ENCODE measurements at places on chromosomes 5 and 9.

GRCh38 chr5:94705427-94705826 lies 87.0 kb downstream of the SLF1 start:
- DNase-seq, result no peak
- no peak overlapping the region for H3K4me3 ChIP-seq
- no peak overlapping the region for H3K27ac ChIP-seq
- H3K4me1 ChIP-seq, result no peaks in the 10 kb centered on the region
- peaks cover 4% of the 10 kb centered on the region for H3K36me3 ChIP-seq

- no peaks in the 10 kb centered on the region for H3K27me3 ChIP-seq
- no peak overlapping the region for H3K27ac ChIP-seq
- H3K4me1 ChIP-seq, result no peaks in the 10 kb centered on the region
- no peak for DNase-seq
- no peak overlapping the region for H3K4me3 ChIP-seq
- no peaks in the 10 kb centered on the region for H3K36me3 ChIP-seq
Measured at GRCh38 chr9:104263942-104264341, 169.8 kb downstream of the SMC2 start.

- no peaks in the 10 kb centered on the region for H3K27me3 ChIP-seq
- no peak for DNase-seq
- H3K4me3 ChIP-seq, result no peak overlapping the region
- H3K27ac ChIP-seq, result peak overlapping the region; percentile 55
- H3K36me3 ChIP-seq, result no peaks in the 10 kb centered on the region
Measured at GRCh38 chr5:57452885-57453284, 29.7 kb downstream of the ACTBL2 start.

DNA sequence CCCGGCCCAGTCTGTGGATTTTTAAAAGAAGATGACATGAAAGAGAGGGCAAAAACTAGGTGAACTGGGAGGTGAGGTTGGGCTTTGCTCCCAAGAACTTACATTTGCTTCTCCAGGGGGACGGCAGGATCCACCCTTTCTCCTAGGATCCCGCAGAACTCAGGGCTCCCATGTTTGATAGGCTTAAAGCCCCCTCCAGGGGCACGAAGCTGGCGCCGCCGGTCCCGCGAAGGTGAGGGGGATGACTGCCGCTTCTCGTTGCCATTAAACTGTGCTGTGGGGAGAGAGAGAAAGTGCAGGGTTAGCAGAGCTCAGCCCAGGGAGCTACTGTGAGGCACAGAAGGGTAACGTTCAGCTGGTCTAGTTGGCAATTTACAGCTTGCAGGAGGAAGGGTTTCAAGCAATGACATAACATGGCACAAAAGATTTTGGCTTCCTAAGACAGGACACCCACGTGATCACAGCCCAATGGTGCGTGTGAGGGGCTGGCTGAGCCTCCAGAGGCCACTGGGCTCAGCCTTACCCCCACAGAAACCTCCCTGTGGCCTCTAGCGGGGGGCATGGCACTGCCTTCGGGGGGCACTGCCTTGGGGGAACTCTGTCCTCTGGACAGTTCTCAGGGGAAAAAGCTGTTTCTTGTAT lies 52.0 kb upstream of the SLC25A51 start:
- peak; percentile 48 for DNase-seq
- peaks cover 16% of the 10 kb centered on the region for H3K36me3 ChIP-seq
- peaks cover 6% of the 10 kb centered on the region for H3K4me1 ChIP-seq

- no peaks in the 10 kb centered on the region for H3K4me1 ChIP-seq
- H3K27me3 ChIP-seq, result no peaks in the 10 kb centered on the region
- H3K4me3 ChIP-seq, result no peak overlapping the region
- no peak overlapping the region for H3K27ac ChIP-seq
Measured at GRCh38 chr5:110288766-110289511, 437.5 kb downstream of the TMEM232 start.

DNA sequence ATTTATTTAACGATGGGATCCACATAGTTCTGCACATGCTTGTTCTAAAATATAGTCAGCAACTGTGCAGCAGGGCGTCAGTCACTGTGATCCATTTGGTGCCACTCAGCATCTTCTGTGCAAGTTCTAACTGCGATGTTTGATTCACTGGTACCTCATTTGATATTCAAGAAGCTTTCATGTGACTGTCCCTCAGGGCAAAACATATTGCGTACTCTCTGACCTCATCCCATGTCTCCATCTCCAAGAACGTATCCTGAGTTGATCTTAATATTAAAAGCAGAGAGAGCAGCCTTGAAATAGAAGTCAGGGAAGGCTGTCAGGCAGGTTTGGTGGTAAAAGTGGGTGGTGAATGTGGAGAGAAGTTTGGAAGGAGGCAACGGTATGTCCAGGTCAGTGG lies 116.5 kb upstream of the ATP10B start:
- H3K36me3 ChIP-seq, result no peaks in the 10 kb centered on the region
- no peak overlapping the region for H3K4me3 ChIP-seq
- no peak overlapping the region for H3K27ac ChIP-seq
- H3K4me1 ChIP-seq, result no peaks in the 10 kb centered on the region
- DNase-seq, result no peak

GRCh38 chr9:86535406-86535915 lies 181.3 kb upstream of the TUT7 start:
- no peaks in the 10 kb centered on the region for H3K36me3 ChIP-seq
- H3K27me3 ChIP-seq, result no peaks in the 10 kb centered on the region
- no peak for DNase-seq
- no peak overlapping the region for H3K4me3 ChIP-seq
- H3K27ac ChIP-seq, result no peak overlapping the region
- no peaks in the 10 kb centered on the region for H3K4me1 ChIP-seq

DNA sequence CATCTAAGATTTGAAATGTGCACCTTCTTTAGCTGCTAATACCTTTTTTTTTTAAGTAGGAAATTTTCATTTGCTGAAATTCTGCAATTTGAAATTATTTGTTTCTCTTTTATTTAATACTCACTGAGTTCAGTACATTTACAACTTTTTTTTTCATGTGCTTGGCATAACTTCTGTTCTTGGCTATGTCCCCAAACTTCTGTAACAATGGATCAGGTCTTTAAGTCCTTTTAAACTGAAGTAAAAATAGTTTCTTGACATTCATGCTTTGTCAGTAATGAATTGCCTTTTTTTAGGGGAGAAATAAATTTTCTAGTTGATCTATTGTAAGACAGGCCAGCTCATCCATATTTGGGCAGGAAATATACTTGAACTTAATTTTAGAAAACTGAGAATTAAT lies 41.5 kb downstream of the EDIL3 start:
- no peak overlapping the region for H3K4me3 ChIP-seq
- no peaks in the 10 kb centered on the region for H3K36me3 ChIP-seq
- no peaks in the 10 kb centered on the region for H3K27me3 ChIP-seq

GRCh38 chr9:83238871-83239640 lies 176.1 kb upstream of the RASEF start:
- peaks cover 13% of the 10 kb centered on the region for H3K4me1 ChIP-seq
- H3K36me3 ChIP-seq, result no peaks in the 10 kb centered on the region
- H3K4me3 ChIP-seq, result no peak overlapping the region

DNA sequence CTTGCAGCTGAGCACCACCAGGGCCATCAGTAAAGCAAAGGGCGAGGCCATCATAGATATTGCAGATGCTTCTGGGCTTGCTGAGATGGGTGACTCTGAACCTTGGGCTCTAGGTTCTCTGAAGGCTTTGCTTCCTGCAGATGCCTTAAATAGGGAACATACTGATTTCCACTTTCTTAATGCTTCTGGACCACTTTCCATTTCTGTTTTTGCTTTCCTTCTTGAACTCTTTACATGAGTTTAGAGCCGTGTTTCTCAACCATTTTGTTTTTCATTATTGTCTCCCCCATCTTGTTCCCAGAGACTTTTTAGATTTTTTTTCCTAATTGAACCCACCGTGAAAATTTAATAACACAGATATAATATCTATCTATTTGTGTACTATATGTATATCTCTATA lies at the start of gene IFNA13:
TSS of gene IFNA13 (minus strand) at position 101 of the 400 bp plus-strand sequence. CDS start at position 54, 47 bp downstream.
- no peaks in the 10 kb centered on the region for H3K36me3 ChIP-seq
- no peaks in the 10 kb centered on the region for H3K4me1 ChIP-seq
- peaks cover 6% of the 10 kb centered on the region for H3K27me3 ChIP-seq

DNA sequence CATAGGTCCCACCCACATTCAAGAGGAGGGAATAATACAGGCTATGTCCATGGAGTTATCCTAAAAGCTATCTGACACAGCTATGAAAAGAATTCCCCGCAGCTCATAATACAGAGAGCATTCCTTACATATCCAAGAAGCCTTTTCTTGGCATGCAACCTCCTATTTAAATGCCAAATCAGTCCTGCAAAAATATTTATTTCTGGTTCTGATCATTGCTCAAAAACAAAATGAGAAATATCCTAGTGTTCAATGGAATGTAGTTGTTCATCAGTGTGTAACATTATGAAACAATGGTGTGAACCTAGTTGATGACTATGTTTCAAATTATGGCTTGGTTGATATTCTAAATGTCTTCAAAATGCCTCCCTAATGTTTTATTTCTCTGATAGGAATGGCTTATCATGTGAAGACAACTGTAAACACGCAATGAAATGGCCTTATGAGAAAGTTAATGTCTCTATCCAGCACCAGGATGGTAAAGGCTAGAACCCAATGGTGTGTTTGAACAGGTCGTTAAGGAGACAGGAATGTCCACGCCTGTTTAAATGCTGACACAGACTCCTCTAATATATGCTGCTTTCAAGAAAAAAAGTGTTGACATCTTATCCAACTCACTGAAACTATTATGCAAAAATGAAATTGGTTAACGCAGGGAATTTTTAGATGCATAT lies 126.7 kb upstream of the CDH6 start:
- H3K4me3 ChIP-seq, result no peak overlapping the region
- no peaks in the 10 kb centered on the region for H3K36me3 ChIP-seq
- no peak overlapping the region for H3K27ac ChIP-seq

DNA sequence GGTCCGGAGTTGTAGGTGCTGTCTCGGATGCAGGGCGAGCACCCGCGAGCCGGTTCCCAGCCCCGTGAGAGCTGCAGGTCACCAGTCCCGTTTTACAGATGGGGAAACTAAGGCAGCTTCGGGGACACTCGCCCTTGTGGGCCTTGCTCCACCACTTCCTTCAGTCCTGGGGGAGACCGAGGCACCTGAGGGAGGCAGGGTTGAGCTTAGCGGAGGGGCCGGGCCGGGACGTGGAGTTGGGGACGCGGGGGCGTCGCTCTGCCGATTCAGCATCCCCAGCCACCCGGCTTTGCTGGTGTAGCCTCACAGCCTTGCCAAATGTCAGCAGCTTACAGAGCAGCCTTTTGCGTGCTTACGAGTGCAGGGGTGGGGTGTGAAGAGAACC lies 530 bp downstream of the BBLN start:
- H3K27ac ChIP-seq, result peak overlapping the region; percentile 68
- H3K4me3 ChIP-seq, result peak overlapping the region; percentile 63
- DNase-seq, result no peak
- no peaks in the 10 kb centered on the region for H3K27me3 ChIP-seq

DNA sequence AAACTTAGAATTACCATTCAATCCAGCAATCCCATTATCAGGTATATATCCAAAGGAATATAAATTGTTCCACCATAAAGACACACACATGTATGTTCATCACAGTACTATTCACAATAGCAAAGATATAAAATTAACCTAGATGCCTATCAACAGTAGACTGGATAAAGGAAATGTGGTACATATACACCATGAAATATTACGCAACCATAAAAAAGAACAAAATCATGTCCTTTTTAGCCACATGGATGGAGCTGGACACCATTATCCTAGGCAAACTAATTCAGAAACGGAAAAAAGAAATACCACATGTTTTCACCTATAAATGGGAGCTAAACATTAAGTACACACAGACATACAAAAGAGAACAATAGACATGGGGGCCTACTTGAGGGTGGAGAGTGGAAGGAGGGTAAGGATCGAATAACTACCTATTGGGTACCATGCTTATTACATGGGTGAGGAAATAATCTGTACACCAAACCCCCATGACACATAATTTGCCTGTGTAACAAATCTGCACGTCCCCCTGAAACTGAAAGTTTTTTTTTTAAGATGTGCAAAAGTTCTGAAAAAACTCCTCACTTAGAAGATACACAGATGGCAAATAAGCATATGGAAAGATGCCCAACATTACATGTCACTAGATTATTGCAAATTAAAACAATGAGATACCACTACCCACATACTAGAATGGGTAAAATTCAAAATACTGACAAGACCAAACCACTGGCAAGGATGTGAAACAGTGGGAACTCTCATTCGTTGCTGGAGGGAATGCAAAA lies 313.0 kb upstream of the CD180 start:
- no peak overlapping the region for H3K4me3 ChIP-seq
- H3K27ac ChIP-seq, result no peak overlapping the region
- no peak for DNase-seq
- H3K36me3 ChIP-seq, result no peaks in the 10 kb centered on the region
- no peaks in the 10 kb centered on the region for H3K27me3 ChIP-seq

GRCh38 chr5:170495825-170496661 lies 7.8 kb upstream of the KCNIP1 start:
- no peak overlapping the region for H3K27ac ChIP-seq
- H3K27me3 ChIP-seq, result no peaks in the 10 kb centered on the region
- H3K4me1 ChIP-seq, result peaks cover 10% of the 10 kb centered on the region
- no peak overlapping the region for H3K4me3 ChIP-seq

- DNase-seq, result no peak
- H3K36me3 ChIP-seq, result no peaks in the 10 kb centered on the region
- H3K27ac ChIP-seq, result no peak overlapping the region
- peaks cover 9% of the 10 kb centered on the region for H3K4me1 ChIP-seq
- H3K27me3 ChIP-seq, result no peaks in the 10 kb centered on the region
Measured at GRCh38 chr9:134781591-134782302, 98.9 kb upstream of the FCN2 start.

DNA sequence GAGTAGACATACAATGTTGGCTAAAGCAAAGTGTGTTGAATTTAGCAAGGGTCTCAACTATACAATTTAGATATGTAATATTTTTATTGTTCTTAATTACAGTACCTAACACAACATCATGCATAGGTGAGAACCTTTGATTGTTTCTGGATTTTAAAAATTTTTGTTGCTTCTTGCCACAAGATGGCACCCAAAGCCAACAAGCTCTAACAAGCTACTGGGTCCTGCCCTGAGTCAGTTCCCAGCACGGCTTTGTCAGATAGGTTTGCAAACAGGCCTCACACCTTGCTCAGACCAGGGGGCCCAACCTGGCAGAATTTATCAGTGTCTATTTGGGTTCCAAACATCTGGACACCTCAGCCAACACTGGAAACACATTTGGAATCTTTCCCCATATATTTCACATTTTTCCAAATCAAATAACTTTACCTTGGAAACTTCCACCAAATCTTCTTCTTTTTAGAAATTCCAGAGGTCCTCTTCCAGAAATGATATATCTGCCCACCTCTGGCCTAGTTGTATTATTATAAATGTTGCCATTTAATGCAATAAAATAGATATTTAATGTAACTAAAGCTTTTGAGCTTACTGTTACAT lies 49.5 kb upstream of the EGFLAM start:
- no peak overlapping the region for H3K27ac ChIP-seq
- H3K27me3 ChIP-seq, result peaks cover 4% of the 10 kb centered on the region
- no peaks in the 10 kb centered on the region for H3K36me3 ChIP-seq
- no peak for DNase-seq

- no peaks in the 10 kb centered on the region for H3K27me3 ChIP-seq
- H3K4me3 ChIP-seq, result no peak overlapping the region
- peaks cover under 1% of the 10 kb centered on the region for H3K4me1 ChIP-seq
- H3K36me3 ChIP-seq, result no peaks in the 10 kb centered on the region
- no peak overlapping the region for H3K27ac ChIP-seq
Measured at GRCh38 chr9:89032173-89032572, 40.9 kb downstream of the S1PR3 start.

GRCh38 chr5:10453545-10453944 lies 11.9 kb downstream of the ROPN1L start:
- H3K4me1 ChIP-seq, result peaks cover 13% of the 10 kb centered on the region
- H3K27ac ChIP-seq, result no peak overlapping the region
- no peak for DNase-seq
- no peaks in the 10 kb centered on the region for H3K27me3 ChIP-seq
- no peaks in the 10 kb centered on the region for H3K36me3 ChIP-seq

GRCh38 chr5:30879887-30880286 lies 313.6 kb upstream of the CDH6 start:
- no peaks in the 10 kb centered on the region for H3K4me1 ChIP-seq
- DNase-seq, result no peak
- H3K36me3 ChIP-seq, result no peaks in the 10 kb centered on the region
- no peak overlapping the region for H3K4me3 ChIP-seq
- H3K27ac ChIP-seq, result no peak overlapping the region

Measured in upper lobe of right lung (tissue), 1 donor.